ENCODE measurements at places on chromosomes 11 and 22.

GRCh38 chr11:66970807-66971442 is 4.2 kb upstream of the C11orf86 start:
- DNase-seq = peak; percentile 51

DNA sequence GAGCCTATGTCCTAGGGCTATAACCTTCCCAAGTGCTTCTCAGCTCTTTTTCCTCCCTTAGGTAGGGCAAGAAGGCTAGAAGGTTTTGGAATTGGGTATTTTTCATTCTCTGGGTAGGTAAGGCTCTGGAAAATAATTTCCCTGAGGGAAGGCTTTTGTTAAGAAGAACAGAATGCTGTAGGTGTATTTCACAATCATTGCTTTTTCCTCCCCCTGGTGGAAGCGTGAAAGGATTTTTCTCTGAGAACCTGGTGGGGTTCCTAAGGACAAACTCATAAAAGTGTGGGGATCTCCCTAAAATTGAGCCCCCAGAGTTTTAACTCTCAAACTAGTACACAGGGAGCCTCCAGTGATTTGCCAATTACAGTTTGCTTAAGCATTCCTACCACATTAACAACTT is 41.1 kb upstream of the NARS2 start:
- no peak for DNase-seq

GRCh38 chr11:35633827-35634423 is 15.7 kb downstream of the FJX1 start:
- DNase-seq = no peak

GRCh38 chr11:27423125-27423524 is 49.5 kb downstream of the LGR4 start:
- DNase-seq = no peak

DNA sequence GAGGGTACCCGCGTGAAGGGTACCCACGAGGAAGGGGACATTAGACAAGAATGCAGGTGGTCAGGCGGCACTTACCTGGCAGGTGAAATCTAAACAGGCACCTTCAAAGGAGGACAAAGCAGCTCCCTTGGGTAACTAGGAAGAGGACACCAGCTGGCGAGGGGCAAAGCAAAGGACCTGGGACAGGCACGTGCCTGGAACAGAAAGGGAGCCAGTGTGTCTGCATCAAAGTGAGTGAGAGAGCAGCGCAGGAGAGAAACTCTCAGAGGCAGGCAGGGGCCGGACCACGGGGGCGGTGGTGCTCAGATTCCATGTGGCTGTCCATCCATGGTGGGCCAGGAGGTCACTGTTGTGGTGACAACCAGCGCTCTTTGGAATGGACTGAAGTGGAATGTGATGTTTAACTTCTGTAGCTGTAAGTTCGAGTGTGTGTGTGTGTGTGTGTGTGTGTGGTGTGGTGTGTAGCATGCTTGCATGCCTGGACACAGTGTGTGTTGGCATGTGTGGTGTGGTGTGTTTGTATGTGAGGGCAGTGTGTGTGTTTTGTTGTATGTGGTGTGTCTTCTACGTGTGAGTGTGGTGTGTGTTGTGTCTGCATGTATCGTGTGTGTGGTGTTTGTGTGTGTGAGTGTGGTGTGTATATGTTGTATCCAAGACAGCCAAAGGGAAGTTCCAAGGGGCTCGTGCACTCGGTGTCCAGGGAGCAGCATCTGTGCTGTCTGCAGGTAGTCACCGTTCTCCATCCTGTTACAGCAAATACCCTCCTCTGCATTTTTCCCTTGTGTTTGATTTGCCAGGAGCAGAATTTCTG is 86.4 kb downstream of the CDKN1C start:
- DNase-seq = no peak

GRCh38 chr11:10076458-10077141 is 217.4 kb downstream of the SBF2 start:
- DNase-seq = peak; percentile 13

GRCh38 chr11:113384551-113384950 is 3.0 kb upstream of the ANKK1 start:
- DNase-seq = no peak
